ENCODE measurements at places on chromosomes 2 and 18. TPM values are rescaled to one million over a fixed set of nuclear protein-coding genes. Genes with fewer than 3 reads are reported as not detected.

GRCh38 chr2:11870064-11870463 is 123.6 kb downstream of the LPIN1 start:
- H3K27me3 ChIP-seq = no peaks in the 10 kb centered on the region
- no peak overlapping the region for H3K4me3 ChIP-seq
- H3K4me1 ChIP-seq = peaks cover 54% of the 10 kb centered on the region

DNA sequence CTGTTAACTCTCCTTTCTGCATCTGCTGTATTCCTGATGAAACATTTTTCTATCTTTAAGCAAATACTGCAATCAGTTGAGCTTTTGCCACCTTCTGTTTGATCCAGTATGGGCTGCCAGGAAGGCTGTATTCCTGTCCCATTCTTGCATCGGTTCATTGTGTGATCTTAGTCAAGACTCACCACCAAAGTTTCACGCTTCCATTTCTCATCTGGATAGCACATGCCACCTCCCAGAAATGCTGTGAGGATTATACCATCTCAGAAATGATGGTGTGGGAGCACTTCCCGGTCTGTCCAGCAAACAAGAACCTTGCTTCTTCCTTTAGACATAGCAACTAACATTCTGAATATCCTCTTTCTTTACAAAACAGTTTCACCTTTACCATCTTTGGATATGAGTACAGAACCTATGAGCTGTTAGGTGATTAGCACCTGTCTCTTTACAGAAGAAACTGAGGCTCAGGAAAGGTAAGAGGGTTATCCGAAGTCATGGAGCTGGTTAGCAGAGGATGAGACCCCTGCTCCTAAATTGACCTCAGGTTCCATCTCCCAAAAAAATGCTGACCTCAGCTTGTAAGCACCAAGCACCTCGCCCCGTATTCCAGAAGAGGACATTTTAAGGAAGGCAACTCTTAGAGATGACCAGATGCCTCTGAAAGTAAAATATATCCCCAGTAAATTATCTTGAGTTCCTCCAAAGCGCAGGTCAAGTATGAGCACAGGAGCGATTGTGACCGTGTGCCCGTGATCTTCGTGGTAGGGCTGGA is 56.8 kb downstream of the FEZ2 start:
- DNase-seq = no peak
- H3K4me3 ChIP-seq = no peak overlapping the region
- H3K27me3 ChIP-seq = no peaks in the 10 kb centered on the region
- H3K27ac ChIP-seq = no peak overlapping the region

GRCh38 chr18:58928386-58928785 is 63.7 kb downstream of the ZNF532 start:
- peaks cover 44% of the 10 kb centered on the region for H3K36me3 ChIP-seq
- DNase-seq = no peak
- H3K27me3 ChIP-seq = no peaks in the 10 kb centered on the region
- H3K27ac ChIP-seq = no peak overlapping the region
- H3K4me3 ChIP-seq = no peak overlapping the region

DNA sequence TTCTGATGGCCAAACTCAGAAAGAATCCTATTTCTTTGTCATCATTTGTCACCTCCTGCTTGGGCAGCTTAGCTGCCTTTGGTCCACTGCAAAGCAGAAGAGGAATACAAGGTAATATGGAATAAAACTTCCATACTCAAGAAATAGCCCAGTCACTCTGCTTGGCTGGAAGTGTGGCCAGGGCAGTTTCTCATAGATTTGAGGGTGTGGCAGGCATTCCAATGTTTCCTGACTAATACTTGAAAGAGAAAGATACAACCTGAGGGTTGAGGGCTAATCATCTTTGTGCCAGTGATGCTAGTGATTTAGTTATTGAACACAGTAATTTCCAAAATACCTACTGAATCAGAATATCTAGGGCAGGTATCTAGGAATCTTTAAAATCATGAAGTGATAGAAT is 83.1 kb downstream of the FAM161A start:
- H3K4me1 ChIP-seq = peaks cover 6% of the 10 kb centered on the region
- no peak for DNase-seq
- no peak overlapping the region for H3K4me3 ChIP-seq
- no peaks in the 10 kb centered on the region for H3K36me3 ChIP-seq

- no peaks in the 10 kb centered on the region for H3K27me3 ChIP-seq
- H3K4me1 ChIP-seq = no peaks in the 10 kb centered on the region
- H3K36me3 ChIP-seq = no peaks in the 10 kb centered on the region
- no peak overlapping the region for H3K27ac ChIP-seq
These were observed 1700.5 kb upstream of the TMEFF2 start for GRCh38 chr2:193895226-193895625.

The IL36A gene
- total RNA-seq = not detected

The GBX2 gene
- total RNA-seq = not detected

GRCh38 chr2:120419073-120419472 is 73.1 kb downstream of the INHBB start:
- no peaks in the 10 kb centered on the region for H3K4me1 ChIP-seq
- H3K27me3 ChIP-seq = peaks cover 8% of the 10 kb centered on the region
- no peak overlapping the region for H3K27ac ChIP-seq
- no peak overlapping the region for H3K4me3 ChIP-seq
- no peak for DNase-seq

DNA sequence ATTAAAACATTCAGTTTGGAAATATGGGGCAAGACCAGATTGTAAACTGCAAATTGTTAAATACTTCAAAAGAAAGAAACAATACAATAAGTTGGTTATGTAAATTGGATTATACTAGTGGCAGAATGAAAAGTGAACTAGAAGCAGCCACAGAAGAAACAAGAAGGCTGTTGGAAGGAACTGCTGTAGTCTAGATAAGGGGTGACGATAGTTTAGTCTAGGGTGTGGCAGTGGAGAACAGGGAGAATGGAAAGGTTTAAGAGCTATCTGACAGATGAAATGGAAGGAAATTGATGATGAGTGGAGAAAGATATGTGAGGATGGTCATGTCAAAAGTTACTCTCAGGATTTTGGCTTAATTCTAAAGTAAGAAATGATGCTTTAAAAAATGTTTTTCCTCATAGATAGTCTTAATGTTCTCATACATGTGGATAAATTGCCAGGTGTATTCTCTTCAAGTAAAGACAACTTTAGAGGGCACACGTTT is 179.7 kb downstream of the GPD2 start:
- H3K27ac ChIP-seq = no peak overlapping the region
- no peak for DNase-seq
- no peaks in the 10 kb centered on the region for H3K36me3 ChIP-seq
- peaks cover under 1% of the 10 kb centered on the region for H3K27me3 ChIP-seq

The SULT1C2 gene
- not detected for total RNA-seq

GRCh38 chr2:205748639-205749038 is 66.3 kb downstream of the NRP2 start:
- H3K27me3 ChIP-seq = no peaks in the 10 kb centered on the region
- no peaks in the 10 kb centered on the region for H3K4me1 ChIP-seq
- no peak for DNase-seq
- H3K36me3 ChIP-seq = peaks cover 2% of the 10 kb centered on the region

- peaks cover 15% of the 10 kb centered on the region for H3K4me1 ChIP-seq
- no peak for DNase-seq
- no peak overlapping the region for H3K4me3 ChIP-seq
- H3K36me3 ChIP-seq = no peaks in the 10 kb centered on the region
- no peak overlapping the region for H3K27ac ChIP-seq
These were observed 214.6 kb downstream of the TRIB2 start for GRCh38 chr2:12931186-12931844.

DNA sequence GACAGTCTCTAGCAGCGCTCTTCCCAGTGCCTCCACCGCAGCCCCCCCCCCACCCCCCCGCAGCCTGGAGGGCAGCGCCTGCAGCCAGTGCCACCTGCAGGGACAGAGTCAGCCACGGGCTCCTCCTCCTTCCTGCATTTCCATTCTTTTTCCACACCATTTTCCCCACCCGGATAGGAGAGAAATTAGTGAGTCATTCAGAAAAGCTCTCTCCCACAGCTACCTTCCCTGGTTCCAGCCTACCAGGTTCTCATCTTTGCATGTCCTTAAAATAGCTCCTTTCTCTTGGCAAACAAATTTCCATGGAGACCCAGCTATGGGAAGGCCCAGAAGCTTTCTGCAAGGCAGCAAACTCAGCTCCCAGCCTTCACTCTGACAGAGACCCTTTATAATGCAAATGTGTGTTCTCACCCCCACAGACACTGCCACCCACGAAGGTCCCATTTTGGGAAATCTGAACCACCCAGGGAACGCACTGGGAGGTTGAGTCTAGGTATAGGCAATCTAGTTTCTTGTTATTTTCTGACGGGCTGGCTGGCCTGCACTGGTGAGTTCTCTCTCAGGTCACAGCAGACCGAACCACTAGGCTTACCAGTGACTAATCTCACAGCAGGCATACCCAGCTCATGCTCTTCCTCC is 41.8 kb upstream of the ATG16L1 start:
- no peak for DNase-seq
- peaks cover 11% of the 10 kb centered on the region for H3K4me1 ChIP-seq
- H3K36me3 ChIP-seq = peaks cover 62% of the 10 kb centered on the region
- no peak overlapping the region for H3K4me3 ChIP-seq
- H3K27me3 ChIP-seq = no peaks in the 10 kb centered on the region
- peak overlapping the region; percentile 14 for H3K27ac ChIP-seq

- DNase-seq = no peak
- peak overlapping the region; percentile 55 for H3K4me3 ChIP-seq
- H3K27ac ChIP-seq = peak overlapping the region; percentile 88
- H3K27me3 ChIP-seq = no peaks in the 10 kb centered on the region
- H3K36me3 ChIP-seq = peaks cover 17% of the 10 kb centered on the region
These were observed 42.7 kb downstream of the SETBP1 start for GRCh38 chr18:44723411-44723810.

DNA sequence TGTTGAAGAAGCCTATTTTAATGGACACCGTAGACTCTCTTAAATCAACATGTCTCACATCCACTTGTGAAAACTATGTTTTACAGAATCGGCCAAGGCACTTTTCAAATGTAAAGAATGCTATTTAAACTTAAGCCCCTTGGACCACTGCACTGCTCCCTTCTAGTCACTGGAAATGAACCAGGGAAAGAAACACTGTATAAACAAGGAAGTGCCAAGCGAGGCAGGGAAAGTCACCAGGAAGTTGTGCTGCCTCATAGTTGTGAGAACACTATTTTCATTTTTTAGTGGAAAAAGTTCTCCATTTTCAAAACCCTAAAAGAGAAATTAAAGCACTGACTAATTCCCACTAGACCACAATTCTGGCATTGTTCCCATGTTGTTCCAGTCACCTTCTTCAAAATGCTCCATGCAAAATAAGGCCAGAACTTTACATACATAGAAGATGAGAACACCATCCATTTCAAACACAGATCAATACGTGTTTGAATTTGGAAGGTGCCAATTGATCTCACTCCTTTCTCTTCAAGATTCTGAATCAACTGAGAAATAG is 13.5 kb downstream of the CCDC141 start:
- peaks cover 6% of the 10 kb centered on the region for H3K36me3 ChIP-seq
- no peak overlapping the region for H3K4me3 ChIP-seq
- peaks cover 31% of the 10 kb centered on the region for H3K4me1 ChIP-seq
- no peaks in the 10 kb centered on the region for H3K27me3 ChIP-seq
- DNase-seq = no peak
- no peak overlapping the region for H3K27ac ChIP-seq

GRCh38 chr2:204945376-204945775 is 400.1 kb downstream of the PARD3B start:
- DNase-seq = no peak
- H3K4me3 ChIP-seq = no peak overlapping the region
- no peaks in the 10 kb centered on the region for H3K27me3 ChIP-seq
- no peaks in the 10 kb centered on the region for H3K36me3 ChIP-seq
- no peak overlapping the region for H3K27ac ChIP-seq
- H3K4me1 ChIP-seq = no peaks in the 10 kb centered on the region

GRCh38 chr2:219210196-219210885 is 3.8 kb downstream of the ZFAND2B start:
- no peak overlapping the region for H3K27ac ChIP-seq
- peaks cover 37% of the 10 kb centered on the region for H3K36me3 ChIP-seq
- no peak overlapping the region for H3K4me3 ChIP-seq
- H3K27me3 ChIP-seq = no peaks in the 10 kb centered on the region
- H3K4me1 ChIP-seq = peaks cover 28% of the 10 kb centered on the region

The AQP4 gene
- not detected for total RNA-seq

GRCh38 chr18:3725115-3725514 is 275.1 kb downstream of the TGIF1 start:
- H3K36me3 ChIP-seq = no peaks in the 10 kb centered on the region
- H3K27ac ChIP-seq = no peak overlapping the region
- DNase-seq = no peak
- peaks cover 12% of the 10 kb centered on the region for H3K27me3 ChIP-seq
- H3K4me3 ChIP-seq = no peak overlapping the region
- H3K4me1 ChIP-seq = peaks cover 22% of the 10 kb centered on the region

DNA sequence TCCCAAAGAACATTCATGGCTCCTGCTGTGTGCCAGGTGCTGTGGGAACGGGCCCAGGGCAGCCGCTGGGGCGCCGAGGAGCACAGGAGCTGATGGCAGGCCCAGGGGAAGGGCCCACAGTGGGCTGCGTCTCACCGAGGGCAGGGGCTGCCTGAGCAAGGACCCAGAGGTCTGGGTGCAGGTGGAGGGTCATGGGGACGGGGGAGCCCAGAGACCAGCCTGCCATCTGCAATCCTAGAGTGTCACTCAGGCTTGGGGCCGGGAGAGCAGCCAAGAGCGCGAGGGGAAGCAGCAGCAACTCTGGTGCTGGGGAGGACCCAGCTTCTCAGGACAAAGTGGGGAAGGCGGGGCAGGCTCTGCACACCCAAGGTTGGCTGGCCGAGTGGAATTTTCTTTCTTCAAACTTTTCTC is 207.4 kb downstream of the HDAC4 start:
- H3K4me3 ChIP-seq = no peak overlapping the region
- no peak for DNase-seq
- H3K27me3 ChIP-seq = no peaks in the 10 kb centered on the region
- no peak overlapping the region for H3K27ac ChIP-seq
- peaks cover 9% of the 10 kb centered on the region for H3K4me1 ChIP-seq
- peaks cover 24% of the 10 kb centered on the region for H3K36me3 ChIP-seq

Measured in activated B cell treated with CpG ODN at 0.5 μM for 24 hours (primary cell).